ENCODE measurements at places on chromosomes 5 and 9.

DNA sequence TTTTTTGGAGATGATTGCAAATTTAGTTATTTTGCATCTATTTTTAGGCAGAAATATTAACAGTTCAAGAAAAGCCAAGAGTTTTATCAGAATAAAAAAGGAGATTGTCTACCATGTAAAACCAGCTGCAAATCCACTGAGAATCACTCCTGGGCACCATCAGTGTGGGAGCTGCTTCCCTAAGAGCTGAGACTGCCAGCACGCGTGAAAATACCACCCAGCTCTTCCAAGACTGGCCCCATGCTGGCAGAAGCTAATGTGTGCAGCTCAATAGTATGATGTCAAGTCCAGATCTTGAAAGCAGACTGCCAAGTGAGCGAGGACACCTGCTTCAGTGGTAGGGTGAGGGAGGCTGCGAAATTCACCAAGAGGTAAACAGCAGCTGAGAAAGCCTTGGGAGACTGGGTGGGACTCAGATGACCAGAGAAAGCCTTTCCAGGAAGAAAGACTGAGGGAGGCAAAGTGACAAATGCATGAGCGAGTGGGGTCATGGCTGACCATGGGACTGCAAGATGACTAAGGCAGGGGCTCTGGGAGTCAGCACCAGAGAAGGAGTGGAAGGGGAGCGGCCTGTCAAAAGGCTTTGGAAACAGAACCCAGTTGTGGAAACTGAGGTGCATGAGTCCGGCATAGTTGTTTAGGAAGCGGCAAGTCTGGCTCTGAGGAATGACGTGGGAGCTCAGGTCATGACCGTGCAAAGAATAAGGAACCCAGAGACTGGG lies 200.9 kb downstream of the GADD45G start:
- DNase-seq = no peak

DNA sequence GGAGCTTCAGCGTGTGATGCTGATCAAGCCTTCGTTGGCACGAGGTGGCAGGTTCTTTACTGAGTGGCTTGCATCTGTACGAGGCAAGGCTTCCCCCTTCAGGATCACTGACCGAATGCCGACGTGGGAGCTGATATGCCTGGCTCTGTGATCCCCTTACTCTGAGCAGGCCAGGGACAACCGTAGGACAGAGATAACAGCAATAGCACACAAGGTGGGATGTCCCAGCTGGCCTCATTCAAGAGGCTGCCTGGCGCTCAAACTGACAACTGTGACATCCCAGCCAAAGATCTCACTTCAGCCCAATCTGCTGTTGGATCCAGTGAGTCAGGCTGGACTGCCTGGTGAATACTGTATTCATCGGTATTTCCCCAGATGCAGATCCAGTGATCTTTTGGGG lies 199.4 kb upstream of the PANK3 start:
- DNase-seq = no peak

GRCh38 chr5:76804266-76804665 lies 14.6 kb upstream of the F2RL1 start:
- DNase-seq = no peak

DNA sequence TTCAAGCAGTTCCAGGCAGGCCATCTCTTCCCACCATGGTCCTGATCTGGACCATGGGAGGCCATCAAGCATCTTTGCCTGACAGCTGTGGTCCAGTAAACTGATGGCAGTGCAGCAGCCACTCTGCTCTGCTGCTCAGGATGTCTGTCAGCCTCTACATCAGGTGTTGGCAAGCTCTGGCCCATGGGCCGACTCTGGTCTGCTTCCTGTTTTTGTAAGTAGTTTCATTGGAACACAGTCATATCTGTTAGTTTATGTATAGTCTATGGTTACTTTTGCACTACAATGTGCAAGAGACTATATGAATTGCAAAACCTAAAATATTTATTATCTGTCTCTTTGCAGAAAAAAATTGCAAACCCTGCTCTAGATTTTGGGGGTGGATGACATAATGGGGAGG lies 225.0 kb downstream of the KCTD16 start:
- DNase-seq = no peak

- DNase-seq = peak; percentile 56
These were observed 40.7 kb downstream of the ASTN2 start for GRCh38 chr9:117374076-117374725.

DNA sequence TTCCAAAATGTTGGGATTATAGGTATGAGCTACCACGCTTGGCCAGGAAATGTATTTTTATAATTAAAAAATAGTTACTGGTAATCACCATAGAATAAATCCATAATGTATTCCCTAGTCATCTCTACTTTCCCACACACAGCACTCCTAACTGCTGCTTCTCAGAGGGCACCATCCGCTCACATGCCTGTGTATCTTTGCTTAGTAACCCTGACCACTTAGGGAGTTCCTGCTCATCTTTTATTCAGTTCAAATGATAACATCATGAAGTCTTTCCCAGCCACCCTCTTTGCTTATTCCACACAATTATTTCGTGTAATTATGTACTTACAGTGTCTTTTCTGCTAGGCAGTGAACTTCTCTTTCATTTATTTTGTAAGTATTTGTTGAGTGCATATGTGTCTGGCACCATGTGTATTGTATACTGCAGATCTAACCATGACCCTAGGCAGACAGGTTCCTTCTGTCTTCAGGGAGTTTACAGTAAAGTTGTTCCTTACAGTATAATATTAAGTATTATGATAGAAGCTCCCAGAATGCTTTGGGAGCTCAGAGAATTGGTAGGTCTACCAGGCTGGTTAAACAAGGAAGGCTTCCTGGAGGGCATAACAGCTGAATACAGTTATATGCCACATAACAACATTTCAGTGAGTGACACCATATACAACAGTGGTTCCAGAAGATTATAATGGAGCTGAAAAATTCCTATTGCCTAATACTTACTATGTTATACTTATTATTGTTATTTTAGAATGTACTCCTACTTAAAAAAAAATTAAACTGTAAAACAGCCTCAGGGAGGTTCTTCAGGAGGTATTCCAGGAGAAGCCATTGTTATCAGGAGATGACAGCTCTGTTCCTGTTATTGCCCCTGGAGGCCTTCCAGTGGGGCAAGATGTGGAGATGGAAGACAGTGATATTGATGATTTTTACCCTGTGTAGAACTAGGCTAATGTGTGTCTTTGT lies 39.2 kb downstream of the DCAF10 start:
- no peak for DNase-seq

DNA sequence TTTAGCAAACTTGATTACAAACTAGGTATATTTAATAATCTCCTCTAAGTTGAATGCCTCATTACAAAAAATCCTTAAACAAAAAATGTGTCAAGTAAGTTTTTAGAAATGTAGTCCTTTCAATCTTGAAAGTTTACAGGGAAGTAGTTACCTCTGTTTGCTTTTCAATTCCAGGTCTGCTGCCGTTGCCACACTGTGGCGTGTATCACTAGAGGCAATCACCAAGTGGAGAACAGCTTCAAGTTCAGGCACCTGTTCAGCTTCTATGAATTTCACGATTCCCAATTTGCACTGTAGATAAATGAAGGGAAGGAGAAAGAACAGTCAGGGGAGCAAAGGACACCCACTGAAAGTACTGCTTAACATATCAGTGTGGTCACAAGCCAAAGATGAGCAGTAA lies 51.1 kb downstream of the ECPAS start:
- no peak for DNase-seq

GRCh38 chr5:86546582-86546981 lies 71.2 kb upstream of the COX7C start:
- no peak for DNase-seq

GRCh38 chr5:67361932-67362729 lies 165.5 kb upstream of the CD180 start:
- DNase-seq = no peak

GRCh38 chr9:1044643-1045042 lies 5.5 kb upstream of the DMRT2 start:
- no peak for DNase-seq

- no peak for DNase-seq
These were observed 186.0 kb downstream of the TENT4A start for GRCh38 chr5:6899221-6899620.

GRCh38 chr9:23326597-23326996 lies 499.4 kb downstream of the ELAVL2 start:
- DNase-seq = no peak

DNA sequence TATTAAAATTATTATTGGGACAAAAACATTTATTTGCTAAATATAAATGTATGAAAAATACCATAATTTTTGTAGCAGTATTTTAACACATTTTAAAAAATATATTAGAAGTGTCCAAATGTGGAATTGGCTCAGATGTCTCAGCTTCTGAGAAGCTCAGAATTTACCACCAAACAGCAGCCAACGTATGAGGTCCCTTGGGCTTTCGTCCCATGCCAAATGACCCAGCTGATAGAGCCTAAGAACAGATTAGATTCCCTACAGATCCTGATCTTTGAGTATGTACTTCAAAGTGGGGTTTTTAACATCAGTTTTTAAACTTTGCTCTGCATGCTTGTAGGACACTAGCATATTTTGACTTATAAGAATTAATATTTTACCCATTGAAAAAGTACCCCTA lies 77.3 kb upstream of the RPS23 start:
- no peak for DNase-seq

DNA sequence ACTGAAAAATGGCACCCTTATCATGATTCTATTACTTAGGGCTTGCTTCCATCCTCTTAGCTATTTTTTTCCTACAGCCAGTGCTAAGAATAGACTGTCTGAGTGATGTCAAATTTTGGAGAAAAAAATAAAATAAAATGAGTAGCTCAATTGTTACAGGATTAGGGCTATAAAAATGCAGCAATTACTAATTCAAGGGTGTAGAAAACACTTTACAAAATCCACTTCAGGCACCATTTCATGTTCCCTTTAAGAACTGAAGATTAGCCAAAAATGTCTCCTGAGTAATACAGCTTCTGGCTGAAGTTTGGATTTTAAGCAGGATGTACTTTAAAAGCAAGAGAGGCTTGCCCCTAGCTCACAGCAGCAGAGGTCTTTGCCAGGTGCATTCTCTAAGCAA lies 240.5 kb upstream of the IRX1 start:
- no peak for DNase-seq

DNA sequence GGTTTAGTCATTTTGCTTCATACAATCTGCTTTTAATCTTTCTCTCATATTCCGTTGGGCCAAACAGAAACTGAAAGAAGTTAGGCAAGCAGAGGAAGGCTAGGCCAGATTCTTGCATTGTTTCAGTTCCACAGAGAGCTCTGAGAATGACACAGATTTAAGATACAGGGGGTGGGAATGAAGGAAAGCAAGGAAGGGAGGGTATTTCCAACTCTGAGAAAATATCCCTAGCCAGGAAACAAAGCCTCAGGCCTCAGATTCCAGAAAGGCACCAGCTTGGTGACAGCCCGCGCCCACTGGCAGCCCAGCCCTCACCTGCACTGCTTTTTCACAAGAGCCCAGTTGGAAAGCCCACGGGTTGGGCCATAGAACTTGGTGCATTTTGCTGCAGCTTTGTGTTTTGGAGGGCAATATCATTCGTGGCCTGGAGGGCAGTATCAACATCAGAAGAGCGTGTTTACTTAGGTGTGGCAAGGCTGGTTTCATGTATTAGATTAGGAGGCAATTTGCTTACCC lies 63.5 kb downstream of the ENC1 start:
- no peak for DNase-seq

DNA sequence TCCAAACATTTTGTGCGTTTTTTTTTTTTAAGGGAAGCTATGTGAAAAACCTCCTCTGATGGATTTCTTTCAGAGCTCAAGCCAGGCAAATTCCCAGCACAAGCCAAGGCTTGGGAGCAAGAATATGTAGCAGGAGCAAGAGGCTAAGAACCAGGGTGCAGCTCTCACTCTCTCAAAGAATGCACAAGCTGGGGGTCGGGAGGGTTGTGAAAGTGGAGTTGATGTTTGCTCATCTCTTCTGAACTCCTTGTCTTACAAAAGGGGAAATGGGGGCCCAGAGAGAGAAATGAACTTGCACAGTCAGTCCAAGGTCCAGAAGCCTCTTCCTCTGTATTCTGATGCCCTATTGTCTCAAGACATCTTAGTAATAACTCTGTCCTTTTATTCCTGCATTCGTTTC lies 7.7 kb upstream of the TRAF1 start:
- no peak for DNase-seq

- no peak for DNase-seq
These were observed 330.5 kb upstream of the ZNF462 start for GRCh38 chr9:106532306-106533015.
